ENCODE measurements at places on chromosomes 2 and 18.

- no peak for DNase-seq
These were observed 5.8 kb downstream of the GAD1 start for GRCh38 chr2:170822290-170823087.

DNA sequence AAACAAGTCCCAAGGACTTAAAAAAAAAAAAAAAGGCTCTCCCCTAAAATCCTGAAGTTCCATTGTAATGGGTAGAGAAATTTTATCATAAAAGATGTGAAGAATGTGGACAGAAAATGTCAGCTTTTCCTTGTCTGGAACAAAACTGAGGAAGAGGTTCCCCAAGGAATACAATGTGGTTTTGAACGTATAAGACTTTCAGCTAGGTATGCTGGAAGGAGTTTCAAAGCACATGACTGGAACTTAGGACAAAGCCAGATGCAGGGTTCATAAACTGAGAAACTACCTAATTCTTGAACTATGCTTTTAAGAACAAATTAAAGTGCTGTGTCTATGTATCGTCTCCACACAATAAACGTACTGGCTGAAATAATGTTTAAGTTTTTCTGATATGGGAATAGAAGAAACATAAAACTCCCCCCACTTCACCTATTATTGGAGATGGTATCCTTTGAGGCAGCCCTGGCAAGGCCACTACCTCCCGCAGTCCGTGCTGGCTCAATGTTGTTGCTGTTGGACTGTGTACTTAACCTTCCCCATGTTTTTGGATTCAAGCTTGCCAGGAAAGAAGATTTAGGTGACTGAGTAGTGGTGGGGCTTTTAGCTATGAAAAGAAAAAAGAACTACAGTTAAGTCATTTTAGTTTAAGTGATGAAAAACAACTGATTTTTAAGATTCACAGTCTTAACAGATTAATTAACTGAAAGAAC lies 84.2 kb upstream of the DNER start:
- no peak for DNase-seq

DNA sequence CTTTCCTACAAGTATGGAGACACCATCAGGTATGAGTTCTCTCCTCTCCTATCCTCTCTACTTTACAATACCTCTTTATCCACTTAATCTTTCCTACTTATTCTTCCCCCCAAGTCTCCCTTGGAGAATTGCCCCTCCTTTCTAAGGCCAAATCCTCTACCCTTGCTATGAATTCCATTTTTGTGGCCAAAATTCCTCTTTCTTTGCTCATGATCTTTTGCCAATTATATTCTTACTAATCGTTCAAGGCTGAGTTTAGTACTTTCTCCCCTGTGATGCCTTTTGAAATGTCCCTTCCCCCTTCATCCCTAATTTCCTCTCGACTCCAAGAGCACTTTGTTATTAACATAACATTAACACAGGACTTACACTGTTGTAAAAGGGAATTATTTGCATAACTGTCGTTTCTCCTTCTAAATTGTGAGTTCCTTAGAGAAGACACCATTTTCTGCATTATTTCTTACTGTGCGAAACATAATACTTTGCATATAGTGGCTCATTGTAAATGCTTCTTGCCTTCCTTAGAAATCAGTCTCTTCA lies 133.4 kb downstream of the KCTD1 start:
- DNase-seq: no peak

DNA sequence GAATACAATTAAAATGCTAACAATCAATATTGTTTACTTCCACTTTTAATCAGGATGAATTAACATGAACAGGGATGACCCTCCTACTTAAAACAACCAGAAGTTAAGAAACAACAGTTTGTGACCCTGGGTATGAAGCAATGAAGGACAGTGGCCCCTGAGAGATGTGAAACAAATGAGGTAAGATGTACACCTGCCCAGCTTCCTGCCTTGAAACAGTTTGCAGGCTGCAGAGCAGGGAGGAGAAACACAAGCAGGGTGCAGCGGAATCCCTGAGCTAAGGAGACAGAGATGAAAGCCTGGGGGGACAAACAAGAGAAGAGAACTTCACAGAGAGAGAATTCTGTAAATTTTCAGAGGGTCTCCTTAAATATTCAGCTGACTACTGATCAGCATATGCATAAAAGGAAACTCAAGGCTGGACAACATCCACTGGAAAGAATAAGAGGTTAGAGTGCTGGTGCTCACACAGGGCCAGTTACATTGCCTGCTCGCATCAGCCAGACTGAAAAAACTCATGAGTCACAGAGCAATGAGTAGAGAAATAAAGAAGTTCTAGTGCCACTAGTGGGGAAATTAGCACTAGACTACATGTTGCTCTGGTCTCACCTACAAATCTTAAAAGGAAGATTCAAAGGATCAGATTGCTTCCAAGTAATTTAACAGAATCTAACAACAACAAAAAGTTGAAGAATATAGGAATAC lies 106.4 kb downstream of the PID1 start:
- DNase-seq: no peak

GRCh38 chr18:6397931-6398566 lies 16.7 kb downstream of the L3MBTL4 start:
- no peak for DNase-seq

DNA sequence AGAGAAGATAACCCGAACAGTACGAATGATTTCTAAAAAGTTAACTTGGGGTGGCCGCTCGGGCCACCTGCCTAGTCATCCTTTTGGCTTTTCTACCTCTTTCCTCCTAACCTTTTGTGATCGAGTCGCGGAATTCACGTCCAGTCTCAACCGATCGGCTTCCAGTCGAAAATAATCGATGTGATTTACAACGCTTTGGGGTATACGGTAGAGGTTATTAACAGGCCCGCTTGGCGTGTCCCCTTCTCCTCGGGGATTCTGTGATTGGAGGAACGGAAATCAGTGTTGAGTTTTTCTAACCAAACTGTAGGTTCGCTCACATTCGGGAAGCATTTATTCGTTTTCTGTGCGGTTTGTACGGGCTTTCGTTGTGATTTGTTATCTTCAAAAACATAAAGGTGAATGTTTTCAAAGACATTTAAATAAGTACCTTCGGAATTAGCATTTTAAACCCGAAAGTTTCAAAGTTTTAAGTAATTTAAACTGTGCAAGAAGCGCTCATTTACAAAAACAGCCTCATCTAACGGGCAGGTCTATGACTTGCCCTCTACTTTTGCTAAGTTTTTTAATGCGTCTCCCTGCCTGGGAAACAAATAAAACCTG lies 588 bp upstream of the FOXI3 start:
- DNase-seq: no peak

DNA sequence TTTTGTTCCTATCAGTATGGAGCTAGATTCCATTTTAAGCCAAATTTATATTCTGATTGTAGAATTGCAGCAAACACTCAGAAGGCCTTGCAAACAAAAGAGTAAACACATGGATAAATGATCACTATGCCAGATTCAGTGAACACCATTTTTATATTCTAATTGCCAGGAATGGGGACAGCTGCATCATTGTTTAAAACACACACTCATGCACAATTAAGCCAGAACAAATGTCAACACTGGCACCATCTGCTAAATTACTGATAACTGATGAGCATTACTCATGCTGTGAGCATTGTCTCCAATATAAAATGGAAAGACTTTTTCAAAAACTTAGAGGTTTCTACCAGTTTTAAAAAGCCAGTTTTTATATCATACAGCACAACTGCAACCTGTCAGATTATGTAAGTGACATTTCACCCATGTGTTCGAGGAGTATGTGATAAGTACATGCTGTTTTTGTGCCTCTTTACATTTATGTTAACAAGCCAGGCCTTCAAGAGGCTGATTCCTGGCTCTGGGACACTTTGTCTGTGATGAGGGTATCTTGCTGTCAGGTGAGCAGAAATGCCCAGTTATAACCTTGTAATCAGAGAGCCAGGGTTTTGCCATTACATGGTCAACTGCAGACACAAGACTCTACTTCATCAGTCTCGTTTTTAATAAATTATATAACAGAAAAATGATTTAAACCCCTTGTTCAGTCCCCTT lies 4.4 kb upstream of the ST8SIA5 start:
- DNase-seq: no peak

DNA sequence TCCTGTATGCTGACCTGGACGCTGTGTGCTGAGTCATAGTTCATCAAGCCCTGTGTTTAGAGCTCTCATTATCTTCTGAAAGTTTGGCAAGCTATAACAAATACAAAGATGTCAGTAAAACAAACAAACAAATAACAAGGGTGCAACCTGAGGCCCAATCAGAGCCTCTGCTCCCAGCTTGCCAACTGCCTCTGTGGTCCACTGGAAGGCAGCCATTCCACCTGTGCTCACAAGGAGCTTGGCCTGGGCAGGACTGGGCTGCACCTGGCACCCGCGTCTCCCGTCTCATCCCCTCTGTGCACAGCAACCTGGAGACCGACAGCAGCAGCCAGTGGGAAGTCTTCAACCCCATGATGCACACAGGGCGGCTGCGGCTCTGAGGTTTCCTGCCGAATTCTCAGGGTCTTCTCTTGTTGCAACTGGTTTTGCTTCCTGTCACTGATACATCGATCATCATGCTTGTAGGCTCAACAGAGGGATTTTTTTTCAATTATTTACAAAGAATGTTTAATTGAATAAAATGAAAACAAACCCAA lies 97.8 kb downstream of the TMEM18 start:
- no peak for DNase-seq

- no peak for DNase-seq
These were observed 100.2 kb downstream of the ARHGAP15 start for GRCh38 chr2:143229411-143229810.

DNA sequence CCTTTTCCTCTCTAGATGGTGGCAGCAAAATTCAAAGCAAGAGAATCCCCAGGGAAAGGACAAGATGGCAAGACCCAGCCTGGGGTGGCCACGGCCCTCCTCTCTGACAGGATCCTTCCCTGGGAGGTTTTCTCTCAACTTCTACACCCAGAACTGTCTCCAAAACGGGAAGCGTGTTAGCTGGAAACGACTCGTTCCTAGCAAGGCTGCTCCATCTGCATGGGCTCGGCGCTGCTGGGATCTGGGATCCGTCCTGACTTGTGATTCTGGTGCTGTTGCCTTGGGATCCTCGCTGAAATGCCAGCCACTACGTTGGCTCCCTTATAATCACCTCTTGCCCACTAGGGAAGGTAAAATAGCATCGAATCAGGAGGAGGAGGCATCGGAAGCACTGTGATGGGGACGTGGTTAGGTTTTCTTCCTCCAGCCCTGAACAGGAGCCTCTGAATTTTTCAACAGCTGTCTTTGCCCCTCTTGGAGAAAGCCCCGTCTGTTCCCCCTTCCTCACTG lies 514.8 kb upstream of the MYT1L start:
- DNase-seq: no peak

DNA sequence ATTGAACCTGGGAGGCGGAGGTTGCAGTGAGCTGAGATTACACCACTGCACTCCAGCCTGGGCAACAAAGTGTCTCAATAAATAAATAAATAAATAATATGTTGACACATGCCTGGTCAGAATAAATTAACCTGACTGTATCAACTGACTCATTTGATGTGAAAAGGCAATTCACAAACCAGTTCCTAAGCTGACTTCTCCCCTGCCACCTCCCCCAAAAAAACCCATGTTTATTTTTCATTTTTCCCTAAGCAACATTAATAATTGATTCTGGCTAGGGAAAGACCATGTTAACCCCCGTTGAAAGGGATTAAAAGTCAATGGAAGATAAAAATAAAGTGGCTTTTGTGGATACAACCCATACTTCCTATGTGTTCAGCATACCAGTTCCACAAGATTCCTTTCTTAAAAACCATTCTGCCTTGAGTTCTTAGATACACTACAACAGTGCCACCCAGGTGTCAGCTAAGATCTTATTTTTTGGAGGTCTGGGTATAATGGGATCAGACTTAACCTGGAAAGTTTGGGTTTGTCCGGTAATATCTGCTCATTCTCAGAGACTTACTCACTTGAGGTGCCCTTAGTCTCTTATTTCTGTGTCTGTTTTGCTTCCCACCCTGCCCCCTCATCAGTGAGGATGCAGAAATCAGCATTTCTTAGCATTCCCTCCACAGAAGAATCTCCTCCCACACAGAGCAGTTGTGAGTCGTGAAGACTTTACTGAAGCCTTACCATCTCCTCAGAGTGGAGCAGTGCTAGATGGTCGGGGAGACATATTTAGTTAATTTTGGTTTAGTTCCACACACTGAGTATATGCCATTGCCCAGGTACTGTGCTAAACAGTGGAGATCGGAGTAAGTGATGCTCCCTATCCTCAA lies 10.1 kb upstream of the MCFD2 start:
- no peak for DNase-seq

DNA sequence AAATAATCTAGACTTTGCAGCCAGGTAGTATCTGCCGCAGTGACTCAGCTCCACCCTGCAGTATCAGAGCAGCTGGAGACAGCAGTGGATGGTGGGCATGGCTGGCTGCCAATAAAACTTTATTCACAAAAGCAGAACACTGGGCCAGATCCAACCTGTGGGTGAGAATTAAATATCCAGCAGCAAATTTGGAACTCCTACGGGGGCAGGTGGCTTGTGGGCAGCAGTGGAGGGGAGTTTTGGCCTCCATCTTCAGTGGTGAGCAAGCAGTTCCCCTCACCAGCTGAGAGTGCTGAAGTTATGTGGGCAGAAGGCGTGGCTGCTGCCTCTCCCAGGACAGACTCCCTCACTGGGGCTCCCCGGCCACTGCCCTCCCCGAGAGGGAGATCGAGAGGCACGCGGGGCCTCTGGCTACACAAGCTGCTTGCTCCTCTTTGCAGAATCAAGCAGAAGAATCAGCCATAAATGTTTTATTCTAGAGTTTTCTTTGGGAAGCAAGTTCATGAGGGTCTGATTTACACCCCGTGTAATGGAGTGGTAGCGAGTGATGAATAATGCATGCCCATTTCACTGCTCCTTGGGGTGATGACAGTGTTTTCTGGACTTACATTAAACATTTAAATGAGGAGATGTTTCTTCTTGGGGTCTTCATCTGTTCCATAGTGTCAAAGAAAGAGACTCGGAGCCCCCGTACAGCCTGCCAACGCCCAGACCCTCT lies 204.3 kb downstream of the SEPTIN10 start:
- no peak for DNase-seq

GRCh38 chr18:7470101-7470500 lies 97.0 kb upstream of the PTPRM start:
- no peak for DNase-seq

DNA sequence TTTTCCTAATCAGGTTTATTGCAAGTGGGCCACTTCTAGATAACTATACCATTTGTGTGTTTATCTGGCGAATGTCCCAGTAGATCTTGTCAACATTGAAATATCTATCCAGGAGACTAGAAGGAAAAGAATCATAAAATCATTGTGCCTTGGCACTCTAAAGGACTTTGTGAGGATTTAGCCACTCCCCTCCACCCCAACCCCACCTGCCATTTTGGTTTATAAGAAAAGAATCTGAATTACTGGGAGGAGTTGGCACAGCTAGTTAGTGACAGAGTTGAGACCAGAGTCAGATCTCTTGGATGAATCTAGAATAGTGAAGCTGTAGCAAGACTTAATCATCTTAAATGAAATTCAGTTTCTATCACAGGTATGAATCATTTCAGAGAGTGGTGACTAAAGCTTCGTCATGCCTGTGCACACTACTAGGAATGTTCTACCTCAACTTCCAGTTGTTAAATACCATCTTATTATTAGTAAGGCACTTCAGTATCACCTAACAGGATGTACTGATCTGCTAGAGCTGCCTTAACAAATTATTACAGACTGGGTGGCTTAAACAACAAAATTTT lies 212.7 kb upstream of the SLC14A2 start:
- DNase-seq: no peak
